ENCODE measurements at places on chromosomes 11 and 22.

DNA sequence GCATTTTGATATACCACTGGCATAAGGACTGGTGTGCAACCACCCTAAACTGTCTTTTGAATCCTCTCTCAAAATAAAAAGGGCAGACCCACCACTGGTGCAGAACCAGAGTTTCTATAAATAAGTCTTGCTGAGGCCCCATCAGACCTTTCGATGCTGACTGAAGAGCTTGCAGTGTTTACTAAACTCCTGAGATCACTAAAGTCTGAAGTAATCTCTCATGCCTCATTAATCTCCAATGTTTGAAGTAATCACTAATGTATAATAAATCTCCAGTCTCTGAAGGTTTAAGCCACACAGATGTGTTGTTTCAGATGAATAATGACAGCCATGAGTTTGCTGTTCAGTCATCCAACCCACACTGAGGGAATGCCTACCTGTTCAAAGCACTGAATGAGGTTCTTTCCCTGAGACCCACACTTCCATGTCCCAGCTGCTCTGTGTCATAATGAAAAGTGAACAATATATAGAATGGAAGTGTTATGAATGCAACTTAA is 50.6 kb upstream of the DEUP1 start:
- no peak for DNase-seq

GRCh38 chr11:13461291-13461690 is 1.7 kb downstream of the BTBD10 start:
- DNase-seq = no peak

DNA sequence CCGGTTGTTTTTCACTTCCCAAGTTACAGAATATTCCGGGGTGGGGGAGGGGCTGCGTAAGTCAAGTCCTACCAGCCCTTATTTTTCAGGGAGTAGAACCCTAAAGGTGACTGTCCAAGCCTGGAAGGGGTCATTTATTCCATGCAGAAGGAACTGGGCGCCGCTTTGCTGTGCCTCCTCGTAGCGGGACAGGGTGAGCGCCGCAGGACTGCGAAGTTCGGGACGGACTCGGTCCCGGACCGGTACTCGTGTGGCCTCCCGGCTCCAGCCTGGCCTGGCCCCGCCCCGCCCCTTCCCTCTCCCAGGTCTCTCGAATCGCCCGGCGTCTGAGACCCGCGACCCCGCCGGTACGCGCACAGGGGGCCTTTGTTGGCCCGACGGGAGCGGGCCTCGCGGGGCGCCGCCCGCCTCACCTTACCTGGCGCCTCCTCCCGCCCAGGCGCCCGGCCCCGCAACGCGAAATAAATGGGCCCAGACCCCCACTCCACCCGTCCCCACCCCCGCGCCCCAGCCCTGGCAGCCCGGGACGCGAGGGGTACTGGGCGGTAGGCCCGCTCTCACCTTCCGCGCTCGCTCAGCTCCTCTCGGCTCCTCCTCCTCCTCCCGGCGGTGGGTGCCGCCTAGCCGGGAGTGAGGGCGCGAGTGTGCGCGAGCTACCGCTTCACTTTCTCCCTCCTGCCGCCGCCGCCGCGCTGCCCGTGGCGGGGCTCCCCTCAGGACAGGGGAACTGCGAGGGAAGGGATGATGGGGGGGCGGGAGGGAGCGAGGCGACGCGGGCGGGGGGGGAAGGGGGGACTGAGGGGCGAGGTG is 698 bp downstream of the PAK1 start:
- peak; percentile 63 for DNase-seq

- peak; percentile 56 for DNase-seq
Measured at GRCh38 chr11:126359431-126360048, 4.1 kb downstream of the ST3GAL4 start.

GRCh38 chr22:38456841-38457699 is 2.1 kb upstream of the KCNJ4 start:
- DNase-seq = no peak

DNA sequence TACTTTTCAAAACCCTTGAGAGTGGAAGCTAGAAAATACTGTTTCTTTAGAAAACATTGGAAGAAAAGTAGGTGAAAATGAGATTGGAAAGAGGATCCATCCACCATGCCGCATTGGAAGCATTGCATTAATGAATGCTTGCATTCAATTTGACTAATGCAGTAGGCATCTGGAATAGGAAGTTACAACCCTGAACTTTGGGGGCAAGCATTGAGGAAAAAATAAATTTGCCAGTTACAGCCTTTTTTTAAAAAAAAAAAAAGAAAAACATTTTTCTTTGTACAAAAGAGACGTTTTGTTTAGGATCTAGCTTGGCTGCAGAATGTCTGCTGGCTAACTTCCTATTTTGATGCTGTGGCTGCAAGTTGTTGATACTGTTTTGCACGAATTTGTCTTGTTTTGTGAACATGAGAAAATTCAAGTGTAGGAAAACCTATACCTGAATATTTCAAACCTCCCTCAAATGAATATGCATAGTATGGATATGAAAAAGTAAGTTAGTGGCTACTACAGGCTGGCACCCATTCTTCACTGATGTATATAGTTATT is 28.1 kb downstream of the RTN3 start:
- no peak for DNase-seq

DNA sequence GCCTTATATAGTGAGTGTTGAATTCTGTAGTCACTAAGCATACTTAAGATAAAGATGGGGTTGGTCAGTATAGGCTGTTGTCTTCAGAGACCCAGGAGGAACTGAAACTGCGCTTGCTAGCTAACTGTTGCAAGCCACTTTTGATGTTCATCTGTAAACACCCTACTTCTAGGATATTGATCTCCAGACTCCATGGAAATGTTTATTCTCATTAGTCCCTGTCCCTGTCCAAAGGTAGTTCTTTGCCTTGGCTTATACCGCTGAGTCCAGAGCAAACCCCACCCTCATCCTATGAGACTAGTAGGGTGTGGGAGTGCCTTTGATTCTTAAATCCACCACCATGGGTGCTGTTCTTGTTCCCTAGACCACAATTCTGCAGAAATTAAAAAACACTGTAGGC is 36.4 kb downstream of the DEPDC5 start:
- peak; percentile 0 for DNase-seq

DNA sequence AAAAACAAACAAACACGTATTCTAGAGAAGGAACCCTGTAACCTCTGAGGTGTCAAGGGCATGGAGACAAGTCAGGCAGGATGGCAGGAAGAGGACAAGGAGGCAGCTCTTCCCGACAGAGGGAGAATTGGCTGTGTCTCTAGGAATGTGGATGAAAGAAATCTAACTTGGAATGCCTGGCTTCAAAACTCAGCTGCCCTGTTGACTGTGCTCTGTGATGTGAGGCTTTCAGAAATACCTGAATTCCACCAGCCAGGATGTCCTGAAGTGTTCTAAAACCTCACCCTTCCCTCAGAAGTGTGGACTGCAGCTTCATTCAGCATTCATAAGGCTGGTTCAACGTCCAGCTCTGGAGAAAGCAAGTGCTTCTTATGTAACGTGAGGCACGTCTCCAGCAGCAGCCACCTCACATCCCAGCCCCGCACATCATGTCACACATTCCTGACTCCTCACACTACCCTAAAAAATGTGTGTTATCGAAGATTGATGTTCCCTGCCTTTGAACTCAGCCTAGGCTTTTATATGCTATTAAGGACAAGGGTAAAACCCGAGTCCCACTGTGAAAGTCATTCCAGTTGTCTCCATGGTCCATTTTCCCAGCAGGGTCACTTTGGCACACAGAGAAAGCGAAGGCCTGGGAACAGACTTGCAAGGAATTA is 398.9 kb downstream of the ETS1 start:
- no peak for DNase-seq

GRCh38 chr11:70468256-70469195 is 70.2 kb downstream of the CTTN start:
- no peak for DNase-seq

GRCh38 chr11:102293873-102294601 is 23.2 kb upstream of the BIRC3 start:
- DNase-seq = no peak
